HepG2 (cell line): ENCODE measurements at places on chromosomes 3 and 15.

DNA sequence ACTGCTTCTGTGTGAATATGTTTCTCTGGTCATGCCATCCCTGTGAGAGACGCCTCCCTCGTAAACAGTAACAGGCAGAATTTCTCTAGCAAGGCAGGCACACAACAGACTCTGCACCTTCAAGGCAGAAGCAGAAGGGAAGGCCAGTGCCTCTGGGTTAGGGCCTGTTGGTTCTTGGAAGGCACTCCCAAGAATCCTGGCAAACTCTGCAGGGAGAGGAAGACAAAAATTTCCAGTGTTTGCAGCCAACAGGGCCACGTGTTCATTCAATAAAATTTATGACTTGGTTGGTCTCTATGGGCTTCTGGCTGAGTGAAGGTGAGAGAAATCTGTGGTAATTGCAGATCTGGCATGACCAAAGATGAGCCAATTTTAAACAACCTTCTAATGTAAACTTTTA lies 39.3 kb downstream of the NFKBIZ start:
- no peak for DNase-seq

DNA sequence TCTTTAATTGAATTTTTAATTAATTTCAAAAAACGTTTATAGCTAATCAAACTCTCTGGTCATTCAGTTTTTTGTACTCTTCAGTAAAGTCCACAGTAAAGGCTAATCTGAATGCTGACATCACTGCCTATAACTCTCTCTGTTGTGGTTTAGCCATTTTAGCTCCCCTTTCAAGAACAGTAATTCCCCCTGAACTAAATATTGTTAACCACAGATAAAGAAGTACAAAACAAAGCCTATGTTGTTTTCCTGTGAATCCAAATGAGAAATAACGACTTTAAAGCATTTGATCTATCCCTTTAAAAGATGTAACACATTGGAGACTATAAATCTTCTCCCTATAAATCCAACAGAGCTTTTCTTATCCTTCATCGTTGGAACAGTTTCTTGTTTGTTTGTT lies 94.2 kb downstream of the ZBTB20 start:
- no peak for DNase-seq

DNA sequence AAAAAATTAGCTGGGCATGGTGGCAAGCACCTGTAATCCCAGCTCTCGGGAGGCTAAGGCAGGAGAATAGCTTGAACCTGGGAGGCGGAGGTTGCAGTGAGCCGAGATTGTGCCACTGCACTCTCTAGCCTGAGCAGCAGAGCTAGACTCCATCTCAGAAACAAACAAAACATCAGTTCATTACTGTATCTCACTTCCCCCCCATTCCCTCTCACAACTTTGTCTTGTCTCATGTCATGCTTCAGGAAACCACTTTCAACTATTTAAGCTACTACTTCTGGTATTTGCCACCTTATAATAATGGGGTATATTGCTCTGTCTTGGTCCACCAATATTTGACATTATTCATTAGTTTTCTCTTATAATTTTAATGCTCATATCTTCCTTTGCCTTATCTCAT lies 26.2 kb downstream of the PIK3CA start:
- DNase-seq: no peak

- no peak for DNase-seq
These were observed 207.6 kb downstream of the CHST2 start for GRCh38 chr3:143326983-143327778.

GRCh38 chr3:168165390-168166269 lies 69.9 kb upstream of the GOLIM4 start:
- DNase-seq: peak; percentile 73

DNA sequence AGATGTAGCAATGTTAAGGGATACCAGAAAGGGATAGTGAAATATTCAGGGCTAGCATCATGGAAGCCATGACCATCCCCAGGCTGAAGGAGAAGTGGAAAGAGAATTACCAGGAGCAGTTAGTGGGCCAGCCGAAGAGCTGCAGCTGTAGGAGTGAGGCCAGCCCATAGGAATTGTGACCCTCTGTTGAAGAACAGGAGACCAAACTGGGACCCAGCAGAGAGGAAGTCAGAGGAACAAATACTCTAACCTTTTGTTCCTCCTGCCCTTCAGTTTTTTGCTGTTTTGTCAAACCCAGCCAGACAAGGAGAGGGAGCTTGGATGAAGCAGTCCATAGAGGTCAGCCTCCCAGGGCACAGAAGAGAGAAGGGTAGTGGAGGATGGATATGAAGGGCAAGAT lies 115.4 kb downstream of the CLSTN2 start:
- no peak for DNase-seq

- DNase-seq: no peak
These were observed 5.4 kb downstream of the SOX14 start for GRCh38 chr3:137769322-137770065.

GRCh38 chr3:178847190-178847589 lies 224.4 kb downstream of the ZMAT3 start:
- no peak for DNase-seq

- no peak for DNase-seq
These were observed 17.4 kb downstream of the POLG start for GRCh38 chr15:89317186-89317720.

DNA sequence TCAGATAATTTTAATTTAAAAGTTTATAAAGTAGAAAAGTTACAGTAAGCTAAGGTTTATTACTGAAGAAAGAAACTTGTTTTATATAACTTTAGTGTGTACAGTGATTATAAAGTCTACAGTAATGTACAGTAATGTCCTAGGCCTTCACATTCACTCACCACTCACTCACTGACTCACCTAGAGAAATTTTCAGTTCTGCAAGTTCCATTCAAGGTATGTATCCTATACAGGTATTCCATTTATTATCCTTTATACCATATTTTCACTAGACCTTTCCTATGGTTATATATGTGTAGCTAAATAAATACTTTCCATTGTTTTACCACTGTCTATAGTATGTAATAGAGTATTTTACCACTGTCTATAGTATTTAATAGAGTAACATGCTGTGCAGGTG lies 33.2 kb upstream of the MME start:
- DNase-seq: no peak

DNA sequence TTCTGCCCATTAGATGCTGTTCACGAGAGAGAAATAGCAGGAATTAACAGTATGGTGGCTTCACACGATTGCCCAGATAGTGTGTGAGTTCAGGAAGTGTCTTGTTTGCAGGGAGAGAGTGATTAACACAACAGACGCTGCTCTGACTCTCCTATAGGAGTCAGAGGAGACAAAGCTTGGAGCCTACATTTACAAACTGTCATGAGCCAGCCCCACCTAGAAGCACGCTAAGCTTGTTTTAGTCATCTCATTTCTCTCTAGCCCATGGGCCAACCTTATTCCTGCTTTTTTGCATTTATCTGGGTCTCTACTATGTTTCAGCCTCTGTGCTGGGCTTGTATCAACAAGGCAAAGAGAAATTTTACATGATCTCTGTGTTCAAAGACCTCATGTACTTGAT lies 128.3 kb upstream of the BFSP2 start:
- no peak for DNase-seq

DNA sequence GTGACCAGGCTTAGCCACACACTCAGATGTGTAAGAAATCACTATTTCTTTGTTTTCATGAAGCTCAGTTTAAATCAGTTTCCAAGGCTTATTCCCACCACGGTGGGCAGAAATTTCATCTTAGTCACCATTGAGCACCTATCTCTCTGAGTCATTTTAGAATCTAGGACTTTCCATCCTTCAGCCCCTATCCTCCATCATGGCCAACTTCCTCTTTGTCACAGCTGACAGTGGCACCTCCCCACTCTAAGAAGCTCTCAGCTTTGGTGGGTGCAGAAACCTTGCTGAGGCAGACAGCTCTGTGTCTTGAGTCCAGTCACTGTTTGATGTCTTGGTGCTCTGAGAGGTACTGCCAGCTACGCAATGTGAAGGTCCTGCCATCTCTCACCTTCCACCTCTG lies 32.9 kb downstream of the SNTN start:
- no peak for DNase-seq

- no peak for DNase-seq
These were observed 59.8 kb downstream of the AGTR1 start for GRCh38 chr3:148757238-148758215.

- no peak for DNase-seq
These were observed 33.5 kb upstream of the USP8 start for GRCh38 chr15:50390554-50391264.

- DNase-seq: no peak
These were observed 59.2 kb upstream of the ICE2 start for GRCh38 chr15:60538129-60538528.

- DNase-seq: peak; percentile 56
These were observed 22.5 kb upstream of the ANXA2 start for GRCh38 chr15:60420203-60420716.

GRCh38 chr3:185983495-185984141 lies 45.8 kb upstream of the TRA2B start:
- peak; percentile 65 for DNase-seq

- no peak for DNase-seq
These were observed 23.2 kb downstream of the ILDR1 start for GRCh38 chr3:121998611-121999473.

GRCh38 chr3:31314258-31314657 lies 218.5 kb upstream of the STT3B start:
- DNase-seq: no peak

- DNase-seq: no peak
These were observed 27.4 kb downstream of the ZXDC start for GRCh38 chr3:126448136-126448892.

GRCh38 chr3:18765161-18765560 lies 340.0 kb upstream of the SATB1 start:
- DNase-seq: no peak

GRCh38 chr3:12188328-12188648 lies 29.6 kb upstream of the TIMP4 start:
- no peak for DNase-seq

- DNase-seq: no peak
These were observed 5.7 kb upstream of the FOXB1 start for GRCh38 chr15:59998305-59998949.

DNA sequence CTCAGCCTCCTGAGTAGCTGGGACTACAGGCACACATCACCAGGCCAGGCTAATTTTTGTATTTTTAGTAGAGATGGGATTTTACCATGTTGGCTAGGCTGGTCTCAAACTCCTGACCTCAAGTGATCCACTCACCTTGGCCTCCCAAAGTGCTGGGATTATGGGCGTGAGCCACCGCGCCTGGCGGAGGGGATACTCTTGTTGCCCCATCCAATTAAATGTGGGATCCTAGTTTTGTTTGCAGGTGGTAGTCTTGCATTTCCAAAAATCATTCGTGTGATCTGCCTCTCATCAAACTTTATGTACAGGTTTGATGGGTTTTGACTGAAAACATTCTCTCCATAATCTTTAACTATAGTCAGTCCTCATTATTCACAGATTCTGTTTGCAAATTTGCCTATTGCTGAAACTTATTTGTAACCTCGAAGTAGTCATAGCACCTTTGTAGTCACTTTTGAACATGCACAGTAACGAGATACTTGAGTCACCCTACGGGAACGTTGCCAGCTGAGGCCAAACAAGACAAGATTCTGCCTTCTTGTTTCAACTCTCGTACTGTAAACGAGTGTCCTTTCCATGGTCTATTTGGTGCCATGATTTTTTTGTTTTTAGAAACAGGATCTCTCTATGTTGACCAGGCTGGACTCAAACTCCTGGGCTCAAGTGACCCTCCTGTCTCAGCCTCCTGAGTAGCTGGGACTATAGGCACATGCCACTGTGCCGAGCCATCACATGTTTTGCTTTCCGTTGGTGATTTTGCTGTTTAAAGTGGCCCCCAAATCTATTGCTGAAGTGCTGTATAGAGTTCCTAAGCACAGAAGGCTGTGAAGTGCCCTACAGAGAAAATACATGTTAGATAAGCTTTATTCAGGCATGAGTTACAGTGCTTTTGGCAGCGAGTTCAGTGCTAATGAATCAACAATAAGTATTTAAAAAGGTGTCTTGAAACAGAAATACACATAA lies 8.1 kb upstream of the MAPK6 start:
- DNase-seq: peak; percentile 39

DNA sequence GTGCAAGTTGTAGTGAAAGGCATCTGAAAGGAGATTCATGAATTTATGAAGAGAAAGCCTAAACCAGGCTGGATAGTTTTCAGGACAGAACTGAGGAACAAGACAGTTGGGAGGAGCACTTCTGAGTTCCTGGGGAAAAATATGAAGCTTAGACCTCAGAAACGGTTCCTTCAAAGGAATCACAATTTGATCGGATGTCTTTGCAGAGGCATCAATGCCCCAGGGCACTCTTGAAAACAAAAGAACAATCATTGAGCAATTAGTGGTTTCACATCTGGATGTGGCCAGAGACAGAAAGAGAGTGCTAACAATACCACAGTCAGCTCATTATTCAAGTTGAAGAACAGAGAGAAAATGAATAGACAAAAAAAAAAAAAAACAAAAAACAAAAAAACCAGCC lies 86.2 kb downstream of the KLF13 start:
- DNase-seq: no peak

GRCh38 chr3:79038057-79038456 lies 729.7 kb downstream of the ROBO1 start:
- no peak for DNase-seq

DNA sequence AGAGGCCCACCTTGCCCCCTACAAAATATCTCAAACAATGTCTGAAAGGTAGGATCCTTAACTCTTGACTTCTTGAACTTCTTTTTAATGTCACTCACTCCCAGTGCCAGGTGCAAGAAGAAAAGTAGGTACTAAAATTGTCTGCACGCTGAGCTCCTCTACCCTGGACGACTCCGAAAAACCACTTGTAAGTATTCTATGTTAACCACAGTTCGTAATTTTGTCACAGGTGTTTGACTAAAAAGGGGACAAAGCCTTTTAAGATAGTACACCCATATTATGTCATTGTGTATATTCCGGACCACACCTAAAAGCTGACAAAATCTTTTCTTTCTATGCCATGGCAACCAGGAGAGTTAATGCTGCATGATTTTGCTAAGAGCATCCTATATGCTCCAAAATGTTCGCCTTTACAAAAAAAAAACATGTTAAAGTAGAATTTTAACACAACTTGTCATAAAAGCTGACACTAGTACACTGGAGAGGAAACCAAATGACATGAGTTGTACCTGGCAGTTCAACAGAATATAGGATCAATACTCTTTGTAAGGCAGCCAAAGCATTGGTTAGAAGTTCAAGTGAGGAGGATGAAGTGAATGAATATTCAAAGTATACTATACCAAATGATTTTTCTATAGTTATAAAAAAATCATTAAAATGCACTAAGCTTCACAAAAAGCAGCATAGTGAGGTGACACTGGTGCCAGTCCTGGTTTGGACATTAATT lies 210.5 kb downstream of the FOXP1 start:
- no peak for DNase-seq

DNA sequence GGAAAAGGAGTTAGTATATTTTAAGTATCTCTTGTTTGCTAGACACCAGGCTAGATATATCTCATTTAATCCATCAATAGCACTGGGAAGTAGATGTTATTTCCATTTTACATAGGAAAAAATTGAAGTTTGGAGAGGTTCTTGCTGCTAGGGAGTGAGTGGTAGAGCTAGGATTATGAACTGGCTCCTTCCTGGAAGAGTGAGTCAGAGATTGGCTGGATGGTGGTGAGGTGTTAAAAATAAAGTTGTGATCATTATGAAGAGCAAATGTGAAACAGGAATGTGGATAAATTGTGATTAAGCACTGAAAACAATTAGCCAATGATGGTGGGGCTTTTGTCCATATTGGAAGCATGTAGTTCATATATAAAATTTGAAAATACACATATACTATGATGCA lies 234.2 kb downstream of the WNT5A start:
- DNase-seq: no peak
